ENCODE measurements at places on chromosomes 4 and X.

DNA sequence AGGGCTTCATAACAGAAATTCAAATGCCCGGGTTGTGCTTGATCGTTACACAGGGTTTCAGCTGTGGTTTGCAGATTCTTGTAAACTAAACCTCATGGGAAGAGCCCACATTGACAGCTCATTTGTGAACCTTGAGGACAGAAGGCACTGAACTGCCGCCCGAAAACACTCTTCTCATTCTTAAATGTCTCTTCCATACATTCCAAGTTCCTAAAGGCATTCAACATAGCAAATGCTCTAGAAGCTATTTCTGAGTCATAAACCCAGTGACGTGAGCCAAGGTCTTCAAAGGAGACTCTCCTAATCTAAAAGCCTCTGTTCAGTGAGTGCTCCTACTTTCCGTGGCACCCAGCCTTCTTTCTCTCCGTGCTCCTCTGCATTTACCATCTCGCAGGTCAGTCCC lies 737.8 kb upstream of the FRG1 start:
- DNase-seq: no peak

GRCh38 chr4:78669453-78669852 lies 106.7 kb upstream of the BMP2K start:
- no peak for DNase-seq

DNA sequence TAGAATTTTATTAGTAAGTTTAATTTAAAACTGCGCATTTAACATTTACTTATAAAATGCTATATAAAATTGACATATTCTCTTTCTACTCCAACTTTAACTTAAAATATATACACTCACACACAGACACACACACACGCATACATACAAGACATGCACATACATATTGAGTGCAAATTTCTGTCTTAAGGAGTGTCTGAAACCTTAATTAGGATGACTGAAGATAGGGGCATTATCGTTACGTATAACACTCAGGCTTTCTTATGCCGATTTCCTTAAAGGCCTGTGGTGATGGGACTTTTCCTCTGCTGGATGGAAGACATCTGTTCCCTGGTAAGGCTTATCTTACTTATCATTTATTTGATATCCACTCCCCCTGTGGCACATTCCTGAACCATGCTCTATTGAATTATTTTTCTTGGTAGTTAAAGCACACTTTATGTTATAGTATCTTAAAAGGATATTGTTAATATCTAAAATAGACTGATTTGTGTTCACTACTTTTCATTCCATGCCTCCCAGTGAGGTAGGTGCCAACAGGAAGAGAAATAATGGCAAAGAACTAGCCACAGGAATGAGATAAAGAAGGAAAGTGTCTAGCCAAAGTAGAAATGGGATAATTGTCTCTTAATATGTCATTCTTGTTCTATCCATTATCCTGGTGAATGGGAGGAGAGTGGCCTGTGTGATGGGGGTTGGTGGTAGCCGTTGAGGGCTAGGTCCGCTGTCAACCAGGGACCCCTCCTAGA lies 92.9 kb upstream of the GPRIN3 start:
- DNase-seq: no peak

- no peak for DNase-seq
These were observed 2.4 kb downstream of the PPP2R2C start for GRCh38 chr4:6469898-6470501.

- no peak for DNase-seq
These were observed 320.1 kb downstream of the CFAP299 start for GRCh38 chr4:80655662-80656061.

DNA sequence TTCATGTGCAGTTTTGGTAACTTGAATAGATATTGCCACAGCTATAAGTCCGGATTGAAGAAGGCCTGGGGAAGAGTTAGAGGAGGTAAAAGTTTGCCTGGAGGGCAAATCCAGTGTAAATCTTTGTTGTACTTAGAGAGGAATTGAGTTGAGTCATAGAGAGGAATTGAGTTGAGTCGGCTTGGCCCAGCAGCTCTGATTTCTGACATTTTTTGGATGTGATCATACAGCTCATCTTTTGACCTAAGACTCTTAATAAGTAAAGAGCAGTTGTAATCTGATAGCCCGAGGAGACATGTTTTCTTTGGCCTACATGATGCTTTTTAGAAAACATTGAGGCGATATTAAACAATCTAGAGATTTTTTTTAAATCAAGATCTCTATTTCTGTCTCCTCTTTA lies 3.9 kb downstream of the KIT start:
- no peak for DNase-seq
